ENCODE measurements at places on chromosomes 2 and 18.

- DNase-seq, result no peak
Observed at GRCh38 chr2:67709835-67710234, 312.7 kb downstream of the ETAA1 start.

DNA sequence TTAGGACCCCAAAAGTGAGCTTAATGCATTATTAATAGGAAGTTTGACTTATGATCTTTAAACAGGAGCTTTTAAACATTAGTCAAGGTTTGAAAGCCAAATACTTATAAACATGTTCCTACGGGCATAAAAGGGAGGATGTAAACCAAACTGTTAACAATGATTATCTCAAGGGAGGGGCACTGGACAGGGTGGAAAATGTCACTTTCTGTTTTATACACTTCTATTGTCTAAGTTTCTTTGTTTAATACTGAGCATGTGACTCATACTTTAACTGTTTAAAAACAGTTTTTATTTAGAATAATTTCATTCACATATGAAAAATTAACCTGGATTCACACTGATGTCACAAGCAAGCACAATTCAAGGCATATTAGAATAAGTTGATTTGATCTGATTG, 18.3 kb upstream of the ITGA6 start:
- no peak for DNase-seq

GRCh38 chr18:4125627-4126230, 329.4 kb downstream of the DLGAP1 start:
- no peak for DNase-seq

DNA sequence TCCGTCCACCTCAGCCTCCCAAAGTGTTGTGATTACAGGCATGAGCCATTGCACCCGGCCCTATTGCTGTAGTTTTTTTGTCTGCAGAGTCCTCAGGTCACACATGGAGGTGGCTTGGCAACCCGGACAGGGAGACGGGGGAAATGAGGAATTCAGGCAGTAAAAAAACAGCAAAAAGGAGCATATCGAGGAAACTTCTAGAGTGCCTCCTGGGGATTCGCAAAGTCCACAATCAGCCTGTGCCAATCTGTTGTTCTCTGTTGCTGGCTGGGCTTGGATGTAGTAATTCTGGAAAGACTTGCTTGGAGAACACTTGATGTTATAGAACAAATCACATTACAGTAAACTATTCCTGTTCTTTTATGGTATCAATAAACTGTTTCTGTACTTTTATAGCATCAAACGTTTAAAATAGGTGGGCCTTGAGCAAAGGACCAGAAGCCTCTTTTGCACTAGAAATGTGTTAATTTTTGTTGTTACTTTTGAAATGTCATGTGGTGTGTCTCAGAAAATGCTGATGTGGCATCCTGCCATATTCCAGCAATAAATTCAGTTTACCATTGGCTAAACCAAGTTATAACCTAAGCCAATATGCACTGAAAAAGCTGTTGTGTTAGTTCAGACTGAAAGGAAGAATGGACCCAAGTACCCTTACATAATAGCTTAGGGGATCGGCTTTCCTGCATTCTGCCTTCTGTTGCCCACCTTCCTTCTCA, 14.4 kb downstream of the ELAC1 start:
- no peak for DNase-seq

DNA sequence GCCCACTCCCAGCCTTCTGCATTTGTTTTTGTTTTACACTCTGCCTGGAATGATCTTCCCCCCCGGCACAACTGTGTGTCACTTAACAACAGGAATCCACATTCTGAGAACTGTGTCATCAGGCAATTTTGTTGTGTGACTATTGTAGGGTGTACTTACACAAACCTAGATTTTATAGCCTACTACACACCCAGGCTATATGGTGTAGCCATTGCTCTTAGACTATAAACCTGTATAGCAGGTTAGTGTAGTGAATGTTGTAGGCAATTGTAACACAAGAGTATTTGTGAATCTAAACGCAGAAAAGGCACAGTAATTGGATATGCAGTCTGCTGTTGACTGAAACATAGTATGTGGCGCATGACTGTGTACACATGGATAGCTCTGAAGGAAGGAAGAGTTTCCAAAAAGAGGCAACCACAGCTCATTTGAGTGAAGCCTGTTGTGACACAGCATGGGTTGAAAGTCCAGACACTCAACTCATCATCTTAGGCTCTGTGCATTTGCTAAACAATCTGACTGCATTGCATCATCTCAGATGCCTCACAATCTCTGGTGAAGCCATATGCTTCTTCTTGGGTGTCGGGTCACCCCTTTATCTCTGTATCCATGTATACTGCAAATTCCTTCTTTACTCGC, 506.6 kb upstream of the SPHKAP start:
- no peak for DNase-seq

- no peak for DNase-seq
Observed at GRCh38 chr2:64186699-64187605, 42.7 kb upstream of the PELI1 start.

GRCh38 chr2:99278793-99279291, 22.2 kb downstream of the LYG1 start:
- DNase-seq, result no peak

- no peak for DNase-seq
Observed at GRCh38 chr2:183812091-183812490, 687.8 kb downstream of the NUP35 start.

- peak; percentile 74 for DNase-seq
Observed at GRCh38 chr2:102848366-102848839, 86.6 kb downstream of the TMEM182 start.

- DNase-seq, result no peak
Observed at GRCh38 chr2:67436221-67436620, 39.1 kb downstream of the ETAA1 start.

- no peak for DNase-seq
Observed at GRCh38 chr18:68121826-68122225, 593.1 kb downstream of the TMX3 start.

- no peak for DNase-seq
Observed at GRCh38 chr2:157395811-157396210, 48.1 kb downstream of the CYTIP start.

DNA sequence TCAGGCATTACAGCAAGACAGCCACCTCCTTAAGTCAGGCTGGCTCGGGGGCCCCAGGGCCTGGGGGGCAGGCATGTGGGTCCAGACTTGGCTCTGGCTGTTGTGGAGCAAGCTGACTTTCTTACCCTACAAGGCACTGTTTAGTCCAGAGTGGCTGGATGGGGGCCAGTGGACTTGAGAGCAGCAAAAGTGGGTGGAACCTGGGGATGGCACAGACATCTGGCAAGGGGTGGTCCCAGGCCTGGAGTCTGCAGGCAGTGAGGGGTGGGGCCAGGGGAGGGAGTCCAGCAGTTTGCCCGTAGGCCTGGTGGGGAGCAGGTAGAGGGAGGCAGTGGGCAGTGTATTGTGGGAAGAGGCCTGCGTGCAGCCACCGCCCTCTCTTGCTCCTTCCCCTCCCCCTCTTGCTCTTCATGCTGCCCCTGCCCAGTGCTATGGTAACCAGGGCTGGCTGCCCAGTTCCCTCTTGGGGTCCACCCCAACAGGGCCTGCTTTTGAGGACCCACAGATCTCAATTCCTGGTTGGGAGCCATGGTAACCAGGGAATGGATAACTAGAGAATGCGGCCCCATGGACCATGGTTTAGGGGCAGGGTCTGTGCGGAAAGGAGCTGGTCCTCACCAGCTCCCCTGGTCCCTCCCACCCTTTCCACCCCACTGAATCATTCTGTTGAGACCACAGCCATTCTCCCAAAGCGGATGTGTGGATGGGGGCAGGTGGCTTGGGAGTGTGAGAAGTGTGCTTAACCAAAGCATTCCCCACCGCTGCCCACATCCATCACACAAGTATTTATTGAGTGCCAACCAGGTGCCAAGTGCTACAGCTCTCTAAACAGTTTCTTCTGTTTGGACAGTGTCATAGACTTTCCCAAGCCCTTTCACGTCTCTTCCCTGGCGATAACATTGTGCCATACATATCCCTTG, 19.3 kb downstream of the SPEG start:
- no peak for DNase-seq

- no peak for DNase-seq
Observed at GRCh38 chr2:231985823-231986261, 24.3 kb downstream of the DIS3L2 start.

DNA sequence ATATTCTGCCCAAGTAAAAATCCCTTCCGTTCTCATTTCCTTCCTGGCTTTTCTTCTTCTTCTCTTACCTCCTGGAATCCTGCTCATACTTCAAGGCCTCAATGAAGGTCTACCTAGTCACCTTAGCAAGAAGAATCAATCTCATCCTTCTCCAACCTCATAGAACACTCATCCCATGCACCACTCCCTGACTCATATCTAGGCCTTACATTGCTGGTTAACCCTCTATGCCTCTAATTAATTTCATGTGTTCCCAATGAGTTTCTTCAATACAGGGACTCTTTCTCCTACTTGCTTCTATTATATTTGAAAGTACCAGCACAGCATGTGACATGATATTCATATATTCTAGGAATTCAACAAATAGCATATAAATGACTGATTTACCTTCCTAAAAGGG, 63.0 kb downstream of the BCL11A start:
- no peak for DNase-seq

DNA sequence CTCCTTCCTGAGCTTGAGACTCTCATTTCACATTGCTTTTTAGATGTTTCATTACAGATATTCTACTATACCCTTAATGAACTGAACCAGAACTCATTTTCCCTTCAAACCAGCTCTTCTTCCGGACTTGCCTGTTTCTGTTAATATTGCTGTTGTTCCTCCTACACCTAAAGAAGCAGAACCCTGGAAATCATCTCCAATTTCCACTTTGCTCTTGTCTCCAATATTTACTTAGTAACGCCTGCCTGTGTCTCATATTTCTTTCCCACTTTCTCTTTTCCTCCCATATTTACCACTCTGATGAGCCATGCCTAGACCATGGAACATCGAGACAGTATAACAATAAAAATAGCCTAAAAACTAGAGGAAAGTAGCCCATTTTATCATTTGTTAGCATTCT, 17.9 kb upstream of the GMCL1 start:
- no peak for DNase-seq

- DNase-seq, result no peak
Observed at GRCh38 chr2:120396013-120396860, 50.3 kb downstream of the INHBB start.

DNA sequence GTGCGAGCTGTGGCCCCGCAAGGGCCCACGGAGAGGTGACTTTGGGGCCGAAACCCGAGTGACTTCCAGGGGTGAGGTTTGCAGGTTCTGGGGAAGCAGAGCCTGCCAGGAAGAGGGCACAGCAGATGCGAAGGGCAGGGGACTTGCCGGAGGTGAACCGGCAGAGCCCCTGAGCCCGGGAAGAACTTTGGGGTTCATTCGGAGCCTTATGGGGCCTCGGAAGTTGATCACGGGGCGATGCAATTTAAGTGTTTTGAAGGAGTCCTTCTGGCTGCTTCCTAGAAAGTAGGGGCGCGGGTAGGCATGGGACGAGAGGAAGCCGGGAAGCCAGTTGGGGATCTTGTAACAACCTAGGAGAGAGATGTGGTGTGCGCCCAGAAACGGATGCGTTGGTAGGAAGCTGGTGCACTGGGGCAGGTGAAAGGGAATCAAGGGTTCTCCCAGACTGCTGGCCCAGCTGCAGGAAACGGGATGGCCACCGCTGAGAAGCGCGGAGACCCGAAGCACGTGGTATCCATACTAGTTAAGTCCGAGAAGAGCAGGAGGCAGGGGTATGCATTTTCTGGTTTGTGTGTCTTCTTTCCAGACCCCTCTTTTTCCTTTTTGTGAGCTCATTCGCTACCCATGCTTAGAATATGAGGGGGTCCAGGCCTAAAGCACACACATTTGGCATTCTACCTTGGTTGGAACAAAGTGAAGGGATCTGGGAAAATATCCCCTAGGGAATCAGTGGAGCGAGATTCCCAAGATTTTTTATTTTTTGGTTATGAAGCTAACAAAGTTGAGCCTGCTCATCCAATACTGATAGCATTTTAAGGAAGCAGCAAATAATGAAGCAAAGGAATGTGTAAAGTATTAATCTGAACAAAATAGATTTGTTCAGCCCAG, 758 bp downstream of the SCLY start:
- no peak for DNase-seq

DNA sequence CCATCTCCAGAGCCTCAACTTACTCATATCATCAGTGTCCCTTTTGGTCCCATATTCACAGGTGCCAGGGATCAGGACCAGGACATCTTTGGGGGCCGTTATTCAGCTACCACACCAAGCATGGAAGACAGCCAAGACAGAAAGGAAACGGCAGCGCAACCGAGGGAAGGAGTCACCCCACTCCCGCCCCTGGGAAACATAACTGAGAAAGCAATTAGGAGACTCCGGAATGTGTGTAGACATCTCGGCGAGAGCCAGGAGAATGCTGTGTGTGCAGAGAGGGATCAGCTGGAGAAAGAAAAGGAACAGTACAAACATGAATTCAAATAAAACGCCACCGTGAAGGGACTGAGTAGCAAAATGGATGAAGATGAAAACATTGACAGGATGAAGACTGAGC, 13.4 kb upstream of the BOK start:
- DNase-seq, result no peak

DNA sequence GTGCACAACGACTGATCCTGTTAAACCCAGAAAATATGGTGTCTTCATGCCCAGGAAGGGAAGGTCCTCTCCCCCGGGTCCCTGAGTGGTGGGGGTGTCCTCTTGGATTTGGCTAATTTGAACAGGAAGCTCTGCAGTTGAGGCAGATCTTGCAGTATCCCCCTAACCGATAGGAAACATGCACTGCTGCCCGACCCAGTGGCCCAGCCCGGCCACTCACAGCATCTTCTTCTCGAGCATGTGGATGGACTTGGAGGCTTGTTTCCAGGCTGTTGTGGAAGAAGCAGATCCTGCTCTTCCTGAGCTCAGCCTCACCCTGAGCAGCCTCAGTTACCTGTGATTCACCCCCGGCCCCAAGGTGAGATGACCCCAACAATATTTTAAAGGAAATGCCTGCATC, 46.4 kb upstream of the ASB1 start:
- no peak for DNase-seq

- no peak for DNase-seq
Observed at GRCh38 chr2:120759543-120760331, 24.1 kb downstream of the GLI2 start.

- peak; percentile 15 for DNase-seq
Observed at GRCh38 chr2:176494949-176495353, 225.7 kb downstream of the MTX2 start.

- DNase-seq, result no peak
Observed at GRCh38 chr2:109061736-109062135, 67.3 kb upstream of the SH3RF3 start.

- DNase-seq, result no peak
Observed at GRCh38 chr2:72718876-72719275, 107.0 kb downstream of the EXOC6B start.

GRCh38 chr18:44945888-44946401, 265.3 kb downstream of the SETBP1 start:
- no peak for DNase-seq

- DNase-seq, result peak; percentile 87
Observed at GRCh38 chr18:74412116-74412880, 44.8 kb downstream of the DIPK1C start.

- DNase-seq, result no peak
Observed at GRCh38 chr18:76875390-76876325, 53.3 kb downstream of the ZNF236 start.
